ENCODE measurements at places on chromosomes 16 and 17.

- peak; percentile 21 for DNase-seq
Observed at GRCh38 chr17:59329176-59330052, 2.0 kb upstream of the YPEL2 start.

DNA sequence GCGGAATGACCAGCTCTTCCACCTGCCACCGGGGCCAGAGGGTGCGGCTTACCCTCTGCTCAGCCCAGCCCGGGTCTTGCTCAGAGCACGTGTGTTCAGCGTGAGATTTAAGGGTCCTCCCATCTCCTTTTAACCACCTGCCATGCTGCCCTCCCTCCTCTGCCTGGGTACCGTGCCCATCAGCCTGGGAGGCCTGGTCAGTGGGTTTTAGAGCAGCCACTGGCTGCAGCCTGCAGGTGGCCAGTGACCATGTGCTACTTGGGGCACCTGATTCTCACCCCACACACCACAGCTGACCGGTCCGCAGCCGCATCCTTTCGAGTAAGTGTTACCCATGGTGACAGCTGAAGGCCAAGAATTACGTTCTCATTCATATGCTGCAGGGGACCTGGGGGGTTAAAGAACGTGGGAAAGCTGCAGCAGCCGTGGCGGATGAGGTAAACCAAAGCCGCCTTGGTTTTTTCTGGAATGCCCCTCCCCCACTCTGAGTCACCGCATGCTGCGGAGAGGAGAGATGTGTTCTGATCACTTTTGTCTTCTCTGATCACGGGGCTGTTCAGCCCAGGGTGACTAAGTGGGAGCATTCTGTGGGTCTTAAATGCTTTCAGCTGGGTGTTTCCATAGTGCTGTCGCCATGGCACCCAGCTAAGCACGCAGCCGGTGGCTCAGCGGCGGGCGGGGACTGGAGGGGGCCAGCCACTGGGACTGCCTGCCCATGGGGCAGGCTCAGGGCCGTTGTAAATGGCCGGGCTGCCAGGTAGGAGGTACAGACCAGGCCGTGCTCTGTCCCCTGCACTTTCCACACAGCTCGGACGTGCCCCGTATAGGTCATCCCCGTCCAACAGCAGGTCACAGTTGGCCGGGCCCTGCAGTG is 59.8 kb downstream of the BAIAP2 start:
- DNase-seq, result peak; percentile 85

- no peak for DNase-seq
Observed at GRCh38 chr16:66705790-66706505, 9.4 kb upstream of the CMTM4 start.

- DNase-seq, result no peak
Observed at GRCh38 chr16:10638101-10638500, 56.6 kb downstream of the TEKT5 start.

DNA sequence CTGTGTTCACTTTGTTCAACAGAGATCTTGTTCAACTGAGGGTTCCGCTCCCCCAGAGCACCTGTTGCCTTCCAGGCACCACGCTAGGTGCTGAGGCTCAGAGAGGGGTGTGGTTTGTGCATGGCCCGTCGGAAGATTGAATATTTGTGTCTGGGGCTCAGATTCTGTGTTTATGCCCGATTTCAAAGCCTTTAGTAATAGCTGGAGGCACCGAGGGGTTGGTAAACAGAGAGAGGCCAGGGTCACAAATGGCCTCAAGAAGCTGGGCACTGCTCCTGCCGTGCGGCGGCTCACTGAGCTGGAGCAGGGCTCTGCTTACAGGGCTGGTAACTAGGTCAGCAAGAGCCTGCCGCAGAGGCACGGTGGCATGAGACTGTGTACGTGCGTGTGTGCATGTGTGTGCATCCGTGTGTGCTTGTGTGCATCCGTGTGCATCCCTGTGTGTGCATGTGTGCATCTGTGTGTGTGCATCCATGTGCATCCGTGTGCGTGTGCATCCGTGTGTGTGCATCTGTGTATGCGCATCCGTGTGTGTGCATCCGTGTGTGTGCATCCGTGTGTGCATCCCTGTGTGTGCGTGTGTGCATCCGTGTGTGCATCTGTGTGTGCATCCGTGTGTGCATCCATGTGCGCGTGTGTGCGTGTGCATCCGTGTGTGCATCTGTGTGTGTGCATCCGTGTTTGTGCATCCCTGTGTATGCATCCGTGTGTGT is 5.4 kb downstream of the ITGAE start:
- no peak for DNase-seq

GRCh38 chr17:65393514-65393913 is 167.9 kb downstream of the AXIN2 start:
- no peak for DNase-seq

GRCh38 chr16:23434380-23434779 is 18.6 kb downstream of the COG7 start:
- DNase-seq, result no peak

GRCh38 chr17:913207-913606 is 66.4 kb downstream of the NXN start:
- no peak for DNase-seq

- no peak for DNase-seq
Observed at GRCh38 chr17:38719943-38720641, 10.0 kb upstream of the CISD3 start.

- no peak for DNase-seq
Observed at GRCh38 chr16:9148374-9149015, 57.1 kb downstream of the HAPSTR1 start.

GRCh38 chr16:84999200-84999599 is 12.1 kb downstream of the ZDHHC7 start:
- no peak for DNase-seq

GRCh38 chr17:80819422-80820164 is 172.0 kb upstream of the CHMP6 start:
- no peak for DNase-seq

GRCh38 chr17:18278867-18279266 is 18.4 kb downstream of the MIEF2 start:
- no peak for DNase-seq

DNA sequence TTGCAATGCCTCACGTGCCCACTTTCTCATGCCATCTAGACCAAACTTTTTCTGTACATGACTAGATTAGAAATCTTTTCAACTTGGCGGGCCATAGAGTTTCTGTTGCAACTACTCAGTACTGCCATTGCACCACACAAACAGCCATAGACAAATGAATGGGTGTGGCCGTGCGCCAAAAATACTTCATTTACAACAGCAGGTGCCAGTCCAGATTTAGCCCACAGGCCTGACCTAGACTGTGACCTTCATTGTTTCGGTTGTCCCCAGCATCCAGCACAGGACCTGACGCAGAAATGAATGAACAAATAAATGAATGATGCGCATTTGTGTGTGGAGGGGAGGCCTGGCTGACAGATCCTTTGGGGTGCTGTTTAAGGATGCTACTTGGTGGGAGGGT is 14.3 kb upstream of the PDK2 start:
- DNase-seq, result no peak

- no peak for DNase-seq
Observed at GRCh38 chr16:4064950-4065352, 51.3 kb downstream of the ADCY9 start.

DNA sequence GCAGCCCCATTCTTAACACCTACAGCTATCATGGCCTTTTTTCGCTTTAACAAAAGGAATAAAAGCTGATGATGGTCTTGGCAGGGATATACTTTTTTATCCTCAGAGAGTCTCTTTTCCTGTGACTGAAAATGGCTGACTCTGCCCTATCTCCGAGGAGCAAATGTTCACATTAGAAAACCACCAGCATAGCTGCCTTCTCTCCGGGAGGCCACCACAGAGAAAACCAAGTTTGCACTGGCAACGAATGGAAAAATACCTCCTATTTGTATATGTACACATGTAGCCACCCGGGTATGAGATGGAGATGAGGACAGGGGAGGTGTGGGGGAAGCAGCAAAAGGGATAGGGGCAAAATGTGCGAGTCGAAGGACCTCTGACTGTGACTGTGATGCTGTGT is 88.2 kb downstream of the STX8 start:
- no peak for DNase-seq

DNA sequence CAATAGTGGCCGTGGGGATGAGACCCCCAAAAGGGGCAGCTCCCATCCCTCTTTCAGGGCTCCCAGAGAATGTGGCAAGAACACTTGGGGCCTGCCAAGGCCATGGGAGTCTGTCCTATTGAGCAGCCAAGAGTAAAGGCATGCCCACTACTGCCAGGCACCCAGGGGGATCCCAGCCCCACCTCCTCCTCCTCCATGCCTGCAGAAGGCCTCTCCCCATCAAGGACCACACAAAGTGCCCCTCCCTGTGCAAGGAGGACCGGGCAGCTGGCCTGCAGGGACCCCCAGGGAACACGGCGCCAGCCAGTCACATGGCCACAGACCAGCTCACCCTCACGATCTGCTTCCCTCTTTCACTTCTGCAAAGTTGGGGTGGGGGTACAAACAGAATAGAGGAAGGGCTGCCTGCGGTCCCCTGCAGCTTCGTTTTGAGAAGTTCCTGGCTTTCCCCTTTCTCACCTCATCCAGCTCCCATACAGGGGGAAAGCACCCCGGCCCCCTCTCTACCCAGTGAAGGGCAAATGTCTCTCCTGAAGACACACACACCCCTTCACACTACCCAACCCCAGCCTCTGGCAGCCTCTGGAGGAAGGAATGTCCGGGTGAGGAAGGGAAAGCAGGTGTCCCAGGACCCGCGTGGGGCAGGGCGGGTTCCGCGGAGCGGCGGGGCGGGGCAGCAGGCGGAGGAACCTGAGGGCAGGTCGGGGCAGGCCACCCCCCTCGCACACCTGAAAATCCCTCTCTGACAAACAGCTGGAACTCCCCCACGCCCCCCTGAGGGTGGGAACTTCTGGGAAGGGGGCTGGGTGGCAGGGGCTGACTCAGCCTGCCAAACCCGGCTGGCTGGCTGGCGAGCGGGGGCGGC is 2.0 kb downstream of the PPP1R9B start:
- DNase-seq, result peak; percentile 64

DNA sequence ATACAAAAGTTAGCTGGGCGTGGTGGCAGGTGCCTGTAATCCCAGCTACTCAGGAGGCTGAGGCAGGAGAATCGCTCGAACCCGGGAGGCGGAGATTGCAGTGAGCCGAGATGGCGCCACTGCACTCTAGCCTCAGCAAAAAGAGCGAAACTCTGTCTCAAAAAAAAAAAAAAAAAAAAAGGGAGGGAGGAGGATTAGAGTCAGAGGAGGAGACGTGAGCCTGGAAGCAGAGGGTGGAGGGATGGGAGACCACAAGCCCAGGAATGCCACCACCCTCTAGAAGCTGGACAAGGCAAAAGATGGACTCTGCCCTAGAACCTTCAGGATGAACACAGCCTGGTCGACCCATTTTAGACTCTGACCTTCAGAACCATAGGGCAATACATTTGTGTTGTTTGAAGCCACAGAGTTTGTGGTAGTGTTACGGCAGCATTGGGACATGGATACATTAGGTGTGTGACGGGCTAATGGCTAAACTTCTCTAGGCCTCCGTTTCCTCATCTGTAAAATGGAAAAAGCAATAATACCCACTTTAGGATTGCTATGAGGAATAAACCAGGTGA is 2.1 kb upstream of the SMIM22 start:
- DNase-seq, result no peak

- DNase-seq, result no peak
Observed at GRCh38 chr17:46811978-46812583, 6.4 kb downstream of the WNT3 start.

DNA sequence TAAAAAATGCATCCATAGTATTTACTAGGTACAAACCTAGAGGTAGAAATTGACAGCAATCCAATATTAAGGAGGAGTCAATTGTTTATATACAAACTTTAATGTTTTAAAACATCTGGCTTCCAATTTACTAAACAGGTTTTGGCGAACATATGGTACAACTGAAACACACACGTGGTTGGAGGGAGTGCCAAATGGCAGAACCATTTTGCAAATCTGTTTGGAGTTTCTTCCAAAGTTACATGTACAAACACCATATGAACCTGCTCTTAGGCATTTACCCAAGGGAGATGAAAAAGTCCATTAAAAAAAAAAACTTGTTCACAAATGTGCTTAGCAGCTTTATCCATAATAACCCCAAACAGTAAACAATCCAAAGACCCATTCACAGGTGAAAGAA is 159.8 kb upstream of the MYOCD start:
- no peak for DNase-seq

GRCh38 chr16:74999609-75000480 is 1.0 kb downstream of the ZNRF1 start:
- no peak for DNase-seq

- DNase-seq, result no peak
Observed at GRCh38 chr16:73122604-73123391, 74.9 kb upstream of the ZFHX3 start.

DNA sequence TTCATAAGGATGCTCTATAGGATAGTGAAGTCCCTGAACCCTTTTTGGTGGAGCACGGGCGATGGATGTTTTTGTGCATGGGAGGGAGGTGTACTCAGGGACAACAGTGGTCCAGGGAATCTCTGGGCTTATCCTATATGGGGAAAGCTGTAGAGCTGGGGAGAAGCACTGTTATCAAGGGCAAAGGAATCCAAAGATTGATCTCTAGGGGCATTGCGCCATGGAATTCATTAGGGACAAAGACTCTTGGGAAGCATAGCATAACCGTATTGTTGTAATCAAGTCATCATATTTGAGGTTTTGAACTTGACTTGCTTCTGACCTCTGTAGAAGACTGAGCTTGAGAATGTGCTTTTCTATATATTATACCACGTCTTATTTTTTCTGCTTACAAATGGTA is 172.9 kb upstream of the ZFHX3 start:
- DNase-seq, result no peak

DNA sequence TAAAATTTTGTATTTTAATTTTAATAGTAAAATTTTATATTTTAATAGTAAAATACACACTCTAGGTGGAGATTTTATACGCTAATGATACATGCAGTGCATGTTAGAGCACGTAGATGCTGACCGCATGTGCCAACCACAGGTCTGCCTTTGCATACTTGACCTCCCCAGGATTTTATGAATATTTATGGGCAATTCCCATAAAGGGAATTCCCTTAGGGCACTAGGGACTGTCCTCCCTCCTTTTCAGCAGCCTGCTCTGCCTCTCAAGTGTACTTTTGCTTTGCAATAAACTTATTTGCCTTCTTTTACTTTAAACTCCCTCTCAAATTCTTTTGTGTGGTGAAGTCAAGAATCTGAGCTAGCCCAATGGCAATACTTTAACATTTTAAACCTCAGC is 217.7 kb upstream of the CDH8 start:
- no peak for DNase-seq

DNA sequence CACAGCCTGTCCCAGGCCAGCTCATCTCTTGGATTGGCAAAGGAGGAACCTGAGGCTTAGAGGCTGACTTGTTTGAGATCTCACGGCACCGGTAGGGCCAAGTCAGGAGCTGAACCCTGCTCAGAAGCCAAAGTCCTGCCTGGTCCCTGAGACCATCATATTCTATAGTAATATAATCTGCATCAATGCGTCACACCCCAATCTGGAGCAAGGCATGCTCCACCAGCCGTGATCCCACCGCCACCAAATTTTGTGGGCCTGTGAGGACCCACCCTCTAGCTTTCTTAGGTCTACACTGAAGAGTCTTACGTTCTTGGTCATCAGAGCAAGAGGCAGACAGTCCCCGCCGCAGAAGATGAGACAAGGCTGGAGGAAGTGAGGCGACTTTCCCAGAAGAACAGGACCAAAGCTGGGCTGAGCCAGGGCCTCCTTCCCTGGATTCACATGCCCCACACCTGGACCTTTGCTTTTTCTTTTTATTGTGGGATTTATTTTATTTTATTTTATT is 2.7 kb downstream of the SULT1A1 start:
- DNase-seq, result no peak

Measured in stimulated activated CD8-positive, alpha-beta memory T cell treated with anti-CD3 and anti-CD28 coated beads, Interleukin-7, amount 100 ng/mL, for 48 hours (primary cell).